ENCODE measurements at places on chromosomes 11 and 22. TPM values are rescaled to one million over a fixed set of nuclear protein-coding genes. Genes with fewer than 3 reads are reported as not detected.

Gene CEND1
- total RNA-seq: not detected

DNA sequence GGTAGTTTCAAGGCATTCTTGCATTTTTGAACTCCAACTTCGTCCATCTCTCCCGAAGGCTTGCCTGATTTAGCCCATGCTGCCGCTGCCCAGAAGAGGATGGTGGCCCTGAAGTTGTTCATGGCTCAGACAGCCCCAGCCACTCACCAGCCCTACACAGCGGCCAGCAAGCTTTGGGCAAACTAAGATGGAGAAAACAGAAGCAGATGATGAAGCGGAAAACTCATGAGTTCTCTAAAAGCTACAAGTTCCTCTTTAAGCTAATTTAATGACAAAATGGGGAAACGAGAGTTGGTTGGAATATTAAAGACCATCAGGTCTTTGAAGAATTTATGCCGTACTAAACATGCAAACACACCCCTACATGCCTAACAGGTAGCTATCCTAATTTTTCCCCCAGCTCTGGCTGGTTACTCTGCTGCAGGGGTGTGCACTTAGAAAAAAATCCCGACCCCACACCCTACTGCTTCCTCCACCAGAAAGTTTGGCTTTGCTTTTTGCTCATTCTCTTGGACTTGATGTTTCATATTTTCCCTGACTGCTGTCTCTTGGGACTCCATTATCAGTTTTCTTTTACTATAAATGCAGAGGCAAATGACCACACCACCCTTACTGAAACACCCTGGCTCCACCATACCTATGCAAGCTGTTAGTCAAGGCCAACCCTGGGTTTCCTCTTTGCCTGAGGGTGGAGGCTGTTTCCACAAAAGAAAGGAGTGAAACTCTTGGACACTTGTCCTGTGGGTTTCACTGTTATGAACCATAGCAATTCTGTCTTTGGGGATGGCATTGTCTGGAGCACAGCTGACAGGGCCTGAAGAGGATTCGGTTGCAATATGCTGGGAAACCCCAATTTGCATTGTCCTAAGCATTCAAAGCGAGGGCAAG is at the start of gene MPEG1:
MPEG1 (minus strand) TSS at position 184 of the 888 bp plus-strand sequence; CDS start at position 122, 62 bp downstream.
- peak within 1 kb of the TSS; percentile 33 for H3K4me3 ChIP-seq
- DNase-seq: no peak
- no peaks in the 10 kb centered on the region for H3K36me3 ChIP-seq
- no peak within 1 kb of the TSS for H3K27ac ChIP-seq

GRCh38 chr11:101453682-101454081 is 130.1 kb downstream of the TRPC6 start:
- H3K27ac ChIP-seq: no peak overlapping the region
- no peaks in the 10 kb centered on the region for H3K36me3 ChIP-seq
- H3K4me1 ChIP-seq: no peaks in the 10 kb centered on the region
- DNase-seq: no peak
- no peak overlapping the region for H3K4me3 ChIP-seq
- no peaks in the 10 kb centered on the region for H3K27me3 ChIP-seq

DNA sequence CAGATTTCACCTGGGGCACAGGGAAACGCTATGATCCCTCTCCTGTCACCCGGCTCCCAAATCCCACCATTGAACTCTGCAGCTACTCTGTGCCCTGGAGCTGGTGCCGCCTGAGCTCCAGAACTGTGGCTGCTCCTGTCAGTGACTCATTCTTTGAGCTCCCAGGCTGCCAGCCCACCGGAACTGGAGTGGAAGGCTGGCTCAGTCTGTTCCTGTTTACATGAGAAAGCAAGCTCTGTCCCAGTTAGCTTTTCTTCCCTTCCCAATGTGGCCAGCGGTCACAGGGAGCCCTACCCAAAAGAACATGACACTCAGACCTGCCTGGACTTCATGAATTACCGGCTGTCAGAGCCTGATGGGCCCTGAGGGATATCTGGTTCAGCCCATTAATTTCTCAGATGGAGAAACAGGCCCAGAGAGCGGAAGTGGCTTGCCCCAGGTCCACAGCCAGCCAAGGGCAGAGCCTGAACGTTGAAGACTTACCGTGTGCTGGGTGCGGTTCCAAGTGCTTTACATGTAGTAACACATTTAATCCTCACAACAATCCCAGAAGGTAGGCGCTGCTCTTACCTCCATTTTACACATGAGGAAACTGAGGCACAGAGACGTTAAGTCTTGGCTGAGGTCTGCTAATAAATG is 23.8 kb upstream of the IGSF22 start:
- H3K4me1 ChIP-seq: no peaks in the 10 kb centered on the region
- H3K4me3 ChIP-seq: no peak overlapping the region
- H3K27ac ChIP-seq: no peak overlapping the region
- no peak for DNase-seq
- H3K27me3 ChIP-seq: no peaks in the 10 kb centered on the region

DNA sequence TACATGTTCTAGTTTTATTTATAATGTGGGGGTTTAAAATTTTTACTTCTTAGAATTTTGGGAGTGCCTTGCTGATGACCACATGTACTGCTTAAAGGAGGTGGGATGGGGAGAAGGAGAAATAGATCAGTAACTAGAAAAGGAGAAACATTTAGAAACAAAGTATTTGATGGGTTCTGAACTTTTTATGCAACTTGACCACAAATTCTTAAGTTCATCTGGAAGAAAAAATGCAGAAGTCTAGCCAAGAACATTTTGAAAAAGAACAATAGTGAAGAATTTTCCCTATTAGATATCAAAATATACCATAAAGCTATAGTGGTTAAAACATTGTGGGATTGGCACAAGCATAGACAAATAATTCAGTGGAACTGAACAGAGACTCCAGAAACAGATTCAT is 73.3 kb upstream of the AMPD3 start:
- no peaks in the 10 kb centered on the region for H3K36me3 ChIP-seq
- H3K4me1 ChIP-seq: peaks cover 7% of the 10 kb centered on the region

DNA sequence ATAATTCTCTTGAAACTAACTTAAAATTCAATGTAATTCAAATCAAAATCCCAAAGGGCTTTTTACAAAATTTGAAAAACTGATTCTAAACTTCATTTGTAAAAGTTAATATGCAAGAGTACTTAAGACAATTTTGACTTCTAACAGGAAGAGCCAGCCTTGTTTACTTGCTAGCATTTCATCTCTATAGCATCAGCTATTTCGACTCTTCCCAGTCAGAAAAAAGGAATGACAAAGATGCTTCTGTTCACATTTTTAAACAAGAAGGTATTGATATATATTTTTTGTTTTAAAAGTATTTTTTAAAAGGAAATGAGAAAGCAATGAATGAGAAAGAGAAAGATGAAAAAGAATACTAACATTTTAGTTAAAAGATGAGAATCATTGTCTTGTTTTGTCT is 16.4 kb downstream of the SLN start:
- DNase-seq: no peak
- H3K36me3 ChIP-seq: no peaks in the 10 kb centered on the region
- H3K27me3 ChIP-seq: no peaks in the 10 kb centered on the region
- H3K4me3 ChIP-seq: no peak overlapping the region
- no peak overlapping the region for H3K27ac ChIP-seq
- H3K4me1 ChIP-seq: peaks cover 2% of the 10 kb centered on the region

DNA sequence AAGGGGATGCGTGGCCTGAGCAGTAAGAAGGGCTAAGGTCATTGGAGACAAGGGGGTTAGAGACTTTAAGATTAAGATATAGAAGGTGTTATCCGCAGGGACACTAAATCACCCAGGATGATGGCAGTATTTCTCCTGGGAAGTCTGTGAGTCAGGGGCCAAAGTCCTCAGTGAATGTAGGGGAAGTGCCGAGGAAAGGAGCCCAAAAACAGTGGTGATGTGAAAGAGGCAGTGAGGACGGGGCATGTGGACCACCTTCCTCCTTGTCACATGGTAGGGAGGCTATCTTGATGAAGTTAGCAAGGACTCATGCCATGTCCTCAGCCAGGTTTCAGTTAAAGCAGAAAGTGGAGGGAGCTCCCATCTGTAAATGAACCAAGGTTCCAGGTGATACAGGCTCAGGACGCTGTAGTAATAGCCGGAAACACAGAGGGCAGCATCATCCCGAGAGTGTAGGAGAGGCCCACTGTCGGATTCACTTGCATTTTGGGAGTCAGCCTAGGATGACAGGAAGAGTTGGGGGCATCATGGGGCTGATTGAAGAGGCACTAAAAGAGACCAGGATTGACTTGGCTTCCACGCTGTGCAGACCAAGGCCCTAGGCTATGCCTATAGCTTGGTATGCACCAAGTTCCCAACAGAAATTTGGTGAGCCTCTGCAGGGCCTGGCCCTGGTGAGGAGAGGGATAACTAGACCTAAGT is 33.5 kb downstream of the WEE1 start:
- no peaks in the 10 kb centered on the region for H3K4me1 ChIP-seq
- no peaks in the 10 kb centered on the region for H3K27me3 ChIP-seq
- DNase-seq: no peak
- no peaks in the 10 kb centered on the region for H3K36me3 ChIP-seq

- H3K4me1 ChIP-seq: no peaks in the 10 kb centered on the region
- no peaks in the 10 kb centered on the region for H3K36me3 ChIP-seq
- no peaks in the 10 kb centered on the region for H3K27me3 ChIP-seq
Measured at GRCh38 chr11:66154109-66154508, 84.0 kb downstream of the PACS1 start.

Gene SMDT1
- 1.3 TPM for total RNA-seq

DNA sequence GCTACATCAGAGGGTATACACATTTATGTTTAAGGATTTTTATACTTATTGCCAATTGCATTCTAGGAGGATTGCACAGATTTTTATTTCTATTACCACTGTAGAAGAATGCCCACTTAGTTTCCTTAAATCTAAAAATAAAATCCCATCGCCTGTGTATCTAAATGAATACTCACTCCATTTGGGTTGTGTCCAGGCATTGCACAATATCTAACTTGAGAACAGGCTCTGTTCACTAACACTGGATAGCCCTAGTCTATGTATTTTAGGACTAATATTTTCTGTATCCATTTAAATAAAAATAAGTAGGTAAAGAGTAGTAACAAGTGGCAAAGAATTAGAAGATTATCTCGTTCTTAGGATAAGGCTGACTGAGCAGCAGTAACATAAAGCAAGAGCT is 4.1 kb downstream of the C11orf52 start:
- no peaks in the 10 kb centered on the region for H3K27me3 ChIP-seq
- H3K27ac ChIP-seq: peak overlapping the region; percentile 89
- no peaks in the 10 kb centered on the region for H3K36me3 ChIP-seq
- DNase-seq: no peak

Gene SCGB1C1
- total RNA-seq: not detected
